ENCODE measurements at places on chromosomes 3 and 15.

- DNase-seq, result no peak
These were observed 25.9 kb upstream of the BBX start for GRCh38 chr3:107496855-107497254.

DNA sequence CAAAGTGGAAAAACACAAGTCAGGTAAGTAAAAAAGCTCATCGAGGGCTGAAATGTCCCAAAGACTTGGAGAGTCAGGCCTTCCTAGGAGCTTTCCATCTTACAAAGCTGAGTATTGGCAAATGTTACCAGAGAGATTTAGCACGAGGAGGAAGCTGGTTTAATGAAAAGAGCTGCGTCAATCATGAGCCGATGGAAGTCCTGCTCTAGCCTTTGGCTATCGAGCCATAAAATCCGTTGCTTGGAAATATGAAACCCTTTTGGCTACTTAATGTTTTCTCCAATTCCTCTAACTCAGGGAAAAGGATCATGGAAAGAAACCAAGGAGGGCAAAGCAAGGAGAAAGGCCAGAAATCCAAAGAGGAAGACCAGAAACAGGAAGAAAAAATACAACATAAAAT is 1074.6 kb downstream of the FHIT start:
- no peak for DNase-seq

GRCh38 chr3:73028803-73029202 is 32.2 kb downstream of the PPP4R2 start:
- no peak for DNase-seq

GRCh38 chr3:159265705-159266104 is 463.9 kb downstream of the MFSD1 start:
- DNase-seq, result no peak

- DNase-seq, result no peak
These were observed 102.0 kb upstream of the PLXNA1 start for GRCh38 chr3:126880901-126881300.

- DNase-seq, result no peak
These were observed 30.4 kb upstream of the TM4SF1 start for GRCh38 chr3:149407898-149408297.

DNA sequence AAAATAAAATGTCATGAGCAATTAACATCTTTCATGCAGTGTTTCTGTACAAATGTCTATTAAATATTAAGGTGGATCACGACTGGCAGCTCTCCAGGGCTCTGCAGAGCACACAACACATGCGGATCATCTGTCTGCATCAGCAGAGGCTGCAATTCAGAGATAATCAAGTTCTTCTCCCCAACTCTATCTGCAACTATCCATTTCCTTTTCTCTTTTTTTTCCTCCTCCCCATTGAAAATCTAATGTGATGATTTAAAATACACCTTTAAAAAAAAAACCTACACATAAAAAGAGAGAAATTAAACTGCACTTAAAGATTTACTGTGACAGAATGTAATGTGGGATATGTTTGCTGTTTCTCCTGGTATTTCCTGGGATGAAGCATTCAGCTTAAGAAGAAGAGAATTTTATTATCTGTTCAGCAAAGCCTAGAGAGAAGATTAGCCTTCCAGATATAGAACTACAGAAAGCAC is 352.6 kb upstream of the CCDC54 start:
- DNase-seq, result no peak

GRCh38 chr15:65263313-65263712 is 23.4 kb downstream of the PARP16 start:
- DNase-seq, result no peak

- DNase-seq, result no peak
These were observed 6.9 kb upstream of the PPP1R2 start for GRCh38 chr3:195549931-195550519.

DNA sequence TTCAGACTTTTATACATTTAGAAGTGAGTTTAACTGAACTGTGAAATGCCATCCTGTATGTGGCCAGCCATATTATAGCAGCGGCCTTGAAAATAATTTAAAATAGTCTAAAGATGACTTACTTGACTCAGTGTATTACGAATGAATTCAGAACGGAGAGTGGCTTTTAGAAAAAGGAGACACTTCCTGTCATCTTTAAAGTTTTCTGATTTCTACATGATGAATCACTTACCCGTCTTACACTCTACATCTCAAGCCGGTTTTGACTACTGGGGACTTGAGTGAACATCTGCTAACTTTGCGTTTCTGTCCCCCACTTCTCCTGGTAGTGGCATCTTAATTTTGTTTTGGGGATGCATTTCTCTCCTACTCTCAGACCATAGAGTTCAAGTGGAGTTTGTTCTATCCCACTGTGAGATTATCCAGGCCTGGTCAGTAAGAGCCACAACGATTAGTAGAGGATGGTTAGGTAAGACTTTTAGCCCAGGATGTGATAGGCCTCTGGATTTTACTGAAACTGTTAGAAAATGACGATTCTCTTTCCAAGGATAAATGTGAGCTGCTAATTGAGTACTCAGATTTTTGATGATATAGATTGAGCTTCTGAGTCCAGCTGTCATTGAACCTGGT is 175.4 kb upstream of the CADPS start:
- DNase-seq, result no peak

- DNase-seq, result no peak
These were observed 22.6 kb upstream of the NR2F2 start for GRCh38 chr15:96307856-96308394.

- no peak for DNase-seq
These were observed 323.3 kb downstream of the CTNNB1 start for GRCh38 chr3:41522612-41523011.

- DNase-seq, result no peak
These were observed 7.8 kb downstream of the LINGO1 start for GRCh38 chr15:77624868-77625267.

- no peak for DNase-seq
These were observed 45.1 kb downstream of the MFSD1 start for GRCh38 chr3:158846803-158847451.

GRCh38 chr3:57434041-57434440 is 110.1 kb downstream of the DNAH12 start:
- no peak for DNase-seq

GRCh38 chr15:80216911-80217310 is 35.1 kb downstream of the CTXND1 start:
- DNase-seq, result no peak

DNA sequence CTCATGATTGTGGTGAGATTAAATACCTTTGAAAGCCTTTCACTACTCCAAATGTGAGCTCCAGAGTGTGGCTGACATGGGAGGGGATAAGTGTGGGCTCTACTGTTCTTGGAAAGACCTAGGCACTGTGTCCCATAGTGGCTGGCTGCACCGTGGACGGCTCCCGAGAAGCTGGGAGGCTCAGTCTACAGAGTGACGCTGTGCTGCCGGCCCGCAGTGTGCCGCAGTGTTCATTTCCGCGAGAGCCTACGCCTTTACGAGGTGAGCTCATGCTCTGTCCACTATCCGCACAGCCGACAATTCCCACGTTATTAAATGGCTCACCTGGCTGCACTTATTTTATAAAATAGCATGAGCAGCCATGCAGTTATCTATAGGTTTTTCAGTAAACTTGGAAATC is 66.9 kb downstream of the MTHFS start:
- no peak for DNase-seq

DNA sequence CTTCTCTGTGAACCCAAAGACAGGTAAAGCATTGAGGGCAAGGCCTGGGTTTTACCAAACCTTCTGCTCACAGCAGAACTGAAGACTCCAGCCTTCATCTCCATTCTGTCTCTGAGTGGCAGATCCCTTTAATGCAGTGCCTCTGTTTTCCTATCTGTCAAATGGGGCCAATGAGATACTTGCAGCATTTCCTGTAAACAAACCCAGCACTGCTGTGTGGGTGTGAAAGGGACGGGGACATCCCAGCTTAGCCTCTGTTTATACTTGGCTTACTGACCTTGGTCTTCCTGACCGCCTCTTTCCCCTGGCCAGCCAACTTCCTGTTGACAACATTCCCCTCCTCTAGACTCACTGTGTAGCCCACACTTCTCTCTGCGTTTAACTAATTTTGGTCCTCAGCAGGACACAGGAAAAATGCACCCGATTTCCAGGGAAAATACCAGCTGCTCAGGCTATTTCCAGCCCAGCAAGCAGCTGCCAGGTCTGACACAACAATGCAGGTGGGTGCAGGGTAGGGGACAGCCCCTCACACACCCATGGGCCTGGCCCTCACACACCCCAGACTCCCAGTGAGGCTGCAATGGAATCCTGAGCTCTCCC is 105.9 kb upstream of the HERC1 start:
- DNase-seq, result no peak

GRCh38 chr3:11739123-11739522 is 95.4 kb upstream of the VGLL4 start:
- no peak for DNase-seq

- DNase-seq, result no peak
These were observed 910.7 kb downstream of the TBL1XR1 start for GRCh38 chr3:176286476-176287085.

Data from NCI-H187 treated with DMSO at 0.1 percent for 48 hours (cell line).